Stimulated activated CD8-positive, alpha-beta memory T cell treated with anti-CD3 and anti-CD28 coated beads, Interleukin-7, amount 100 ng/mL, for 1 hour (primary cell): ENCODE measurements at places on chromosomes 7 and 10.

DNA sequence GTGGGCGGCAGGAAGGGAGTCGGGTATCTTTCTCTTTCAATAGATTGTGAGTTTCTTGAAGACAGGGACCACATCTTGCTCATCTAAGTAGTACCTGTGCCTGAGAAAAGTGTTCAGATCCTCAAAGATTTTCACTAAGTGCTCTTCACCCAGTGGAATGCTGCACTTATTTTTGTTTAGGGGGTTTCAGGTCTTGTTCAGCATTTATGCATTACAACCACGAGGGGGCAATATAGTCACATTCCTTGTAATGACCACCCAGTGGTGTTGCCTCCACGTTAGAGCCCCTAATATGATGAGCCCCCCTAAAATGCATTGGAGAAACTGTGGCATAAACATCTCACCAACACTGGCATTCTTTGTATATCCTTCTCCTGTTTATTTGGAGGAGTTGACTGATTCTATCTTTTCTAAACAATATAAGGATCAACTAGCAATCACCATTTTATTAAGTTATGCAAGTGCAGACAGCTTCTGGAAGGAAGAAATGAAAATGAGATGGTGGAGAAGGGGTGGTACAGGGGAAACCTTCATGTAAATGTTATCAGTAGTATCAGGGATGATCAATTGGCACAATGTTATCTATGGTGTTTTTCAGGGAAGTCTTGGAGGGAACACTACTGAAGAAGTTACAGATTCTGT lies 3.1 kb upstream of the PAPSS2 start:
- no peak for DNase-seq

DNA sequence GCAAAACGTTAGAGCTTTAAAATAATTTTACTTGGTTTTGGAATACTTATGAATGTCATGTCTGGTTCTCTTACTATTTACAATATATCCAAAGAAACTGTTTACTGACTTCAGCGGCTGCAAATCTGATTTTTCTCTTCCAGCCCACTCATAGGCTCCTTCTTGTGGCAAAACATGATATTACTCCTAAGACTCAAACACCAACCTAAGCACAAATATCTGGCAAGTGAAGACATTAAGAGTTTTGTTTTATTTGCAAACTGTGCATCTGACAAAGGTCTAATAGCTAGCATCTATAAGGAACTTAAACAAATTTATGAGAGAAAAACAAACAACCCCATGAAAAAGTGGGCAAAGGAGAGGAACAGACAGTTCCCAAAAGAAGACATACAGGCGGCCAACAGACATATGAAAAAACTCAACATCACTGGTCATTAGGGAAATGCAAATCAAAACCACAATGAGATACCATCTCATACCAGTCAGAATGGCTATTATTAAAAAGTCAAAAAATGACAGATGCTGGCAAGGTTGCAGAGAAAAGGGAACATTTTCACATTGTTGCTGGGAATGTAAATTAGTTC lies 20.3 kb upstream of the GJC3 start:
- no peak for DNase-seq

- DNase-seq: no peak
These were observed 392.4 kb downstream of the PLXNA4 start for GRCh38 chr7:132183781-132184380.

DNA sequence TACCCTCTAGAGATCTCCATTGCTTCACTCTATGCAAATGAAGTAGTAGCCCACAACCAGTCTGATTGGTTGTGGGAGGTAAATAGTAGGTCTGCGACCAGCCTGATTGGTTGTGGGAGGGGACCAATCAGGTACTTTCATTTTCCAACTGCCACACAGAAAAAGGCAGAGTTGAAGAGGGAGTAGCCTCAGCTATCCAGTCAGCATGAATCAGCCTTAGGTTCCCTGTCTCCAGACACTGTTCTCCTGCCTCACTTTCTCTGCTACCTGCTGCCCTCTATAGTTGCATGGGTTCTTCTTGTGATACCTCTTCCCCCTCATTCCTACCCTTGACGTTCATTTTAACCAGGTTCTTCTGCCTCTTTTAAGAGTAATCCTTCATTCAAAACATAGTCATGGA lies 114.5 kb upstream of the LYZL1 start:
- no peak for DNase-seq

- no peak for DNase-seq
These were observed 2.5 kb downstream of the LSM8 start for GRCh38 chr7:118186501-118186900.

DNA sequence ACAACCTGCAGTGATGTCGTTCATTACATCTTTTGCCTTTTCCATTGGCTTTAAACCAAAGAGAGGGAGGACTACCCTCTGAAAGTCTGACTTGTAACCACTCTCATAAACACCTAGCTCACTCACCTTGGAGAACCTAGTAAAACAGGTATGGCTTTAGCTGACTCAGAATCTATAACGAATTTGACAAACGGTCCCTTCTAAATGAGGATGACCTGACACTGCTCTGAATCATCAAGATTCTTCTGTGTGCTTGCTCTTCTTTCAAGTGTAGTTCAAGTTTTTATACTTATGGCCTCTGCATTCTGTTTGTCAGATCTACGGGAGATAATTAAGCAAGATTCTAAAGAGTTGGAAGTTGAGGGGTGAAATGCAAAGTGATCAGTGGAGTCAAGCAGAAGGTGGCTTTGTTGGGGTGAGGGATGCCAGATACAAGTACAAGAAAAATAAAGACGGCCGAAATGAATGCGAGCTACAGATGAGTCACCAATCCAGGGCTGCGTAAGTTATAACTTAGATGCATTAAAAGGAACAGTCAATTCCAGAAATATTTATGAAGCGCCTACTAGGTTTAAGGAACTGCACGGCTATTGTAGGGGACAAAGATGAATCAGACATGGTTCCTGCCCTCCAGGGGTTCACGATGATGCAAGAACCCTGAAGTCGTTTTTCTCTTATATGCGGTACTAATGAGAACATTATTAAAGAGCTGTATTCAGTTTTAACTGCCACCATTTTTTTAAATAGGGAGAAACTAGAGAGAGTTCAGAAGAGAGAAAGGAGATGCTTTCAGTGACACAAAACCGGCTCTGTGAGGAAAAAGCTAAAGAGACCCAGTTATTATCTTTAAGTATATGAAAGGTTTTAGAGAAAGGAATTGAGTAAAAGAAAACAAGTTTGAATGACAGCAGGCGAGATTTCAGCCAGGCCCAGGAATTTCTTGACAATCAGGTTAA lies 6.5 kb downstream of the HIPK2 start:
- DNase-seq: no peak

- DNase-seq: no peak
These were observed 809.2 kb downstream of the NXPH1 start for GRCh38 chr7:9242636-9243035.

GRCh38 chr7:36802459-36803135 lies 78.3 kb upstream of the AOAH start:
- no peak for DNase-seq

DNA sequence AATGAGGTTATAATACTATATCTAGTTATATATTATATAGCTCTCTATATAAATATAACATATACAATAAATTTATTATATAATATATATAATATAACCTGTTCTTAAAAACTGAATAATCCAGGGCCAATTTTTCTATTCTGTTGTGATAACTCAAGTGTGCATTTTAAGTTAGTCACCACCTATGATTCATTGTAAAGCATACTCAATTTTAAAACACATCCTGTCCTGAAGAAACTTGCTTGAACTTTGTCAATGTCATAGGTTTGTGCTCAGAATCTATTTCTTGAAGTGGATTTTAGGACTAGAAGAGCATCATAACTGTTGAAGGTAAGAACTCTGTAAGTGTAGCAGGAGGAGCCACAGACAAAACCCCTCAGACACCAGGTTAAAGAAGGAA lies 1209.8 kb downstream of the REEP3 start:
- DNase-seq: no peak

DNA sequence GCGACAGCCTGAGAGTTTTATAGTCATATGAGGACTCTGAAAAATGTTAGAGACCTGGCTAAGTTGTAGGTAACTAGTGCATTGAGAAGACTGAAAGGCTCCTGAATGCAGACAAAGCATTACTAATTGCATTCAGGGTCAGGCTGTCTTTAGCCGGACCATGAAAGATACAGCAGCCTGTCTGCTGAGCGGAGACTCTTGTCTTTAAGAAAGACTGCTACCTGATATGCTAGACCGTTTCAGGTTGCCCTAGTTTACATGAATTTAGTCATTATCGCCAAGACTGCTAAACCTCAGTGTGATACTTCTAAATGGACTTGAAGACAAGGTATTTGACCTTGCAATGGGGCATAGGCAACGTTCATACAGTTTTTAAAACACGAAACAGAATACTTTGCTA lies 81.2 kb downstream of the BMPR1A start:
- no peak for DNase-seq
